Inflammatory macrophage treated with lipopolysaccharide for 4 hours (primary cell): ENCODE measurements at places on chromosomes 16 and 17.

DNA sequence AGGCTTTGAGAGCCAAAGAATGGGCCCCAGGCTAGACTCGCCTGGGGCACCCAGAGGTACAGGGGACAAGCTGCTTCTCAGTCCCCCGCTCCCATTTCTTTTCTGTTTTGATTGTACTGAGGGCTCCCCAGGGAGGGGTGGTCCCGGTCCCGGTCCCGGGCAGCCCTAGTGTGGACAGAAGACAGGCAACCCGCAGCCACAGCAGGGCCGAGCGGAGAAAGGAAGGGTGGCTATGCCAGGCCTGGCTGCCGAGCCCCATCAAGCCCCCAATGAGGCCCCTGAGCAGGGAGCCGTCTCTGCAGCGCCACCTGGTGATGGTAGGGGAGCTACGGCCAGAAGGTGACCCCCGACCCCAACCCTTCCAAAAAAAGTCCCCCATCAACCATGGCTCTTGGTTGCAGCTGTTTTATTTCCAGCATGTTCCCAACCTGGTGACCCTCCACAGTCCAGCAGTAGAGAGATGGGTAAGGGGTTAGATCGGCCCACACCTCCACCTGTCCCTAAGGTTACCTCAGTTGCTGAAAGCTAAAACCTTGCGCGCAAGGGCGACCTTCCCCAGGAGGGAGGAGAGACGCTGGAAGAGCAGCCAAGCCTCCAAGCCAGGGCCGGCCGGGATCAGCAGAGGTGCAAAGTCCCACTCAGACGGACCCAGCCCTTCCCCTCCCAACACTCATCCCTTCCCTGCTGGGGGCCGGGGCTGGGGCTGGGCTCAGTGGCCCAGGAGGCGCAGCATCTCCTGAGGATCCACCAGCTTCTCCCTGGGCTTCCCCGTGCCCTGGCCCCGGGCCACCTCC, 2.6 kb upstream of the GRIN2C start:
- DNase-seq = peak; percentile 51

GRCh38 chr16:89042711-89043551, 50.7 kb upstream of the ACSF3 start:
- DNase-seq = no peak

DNA sequence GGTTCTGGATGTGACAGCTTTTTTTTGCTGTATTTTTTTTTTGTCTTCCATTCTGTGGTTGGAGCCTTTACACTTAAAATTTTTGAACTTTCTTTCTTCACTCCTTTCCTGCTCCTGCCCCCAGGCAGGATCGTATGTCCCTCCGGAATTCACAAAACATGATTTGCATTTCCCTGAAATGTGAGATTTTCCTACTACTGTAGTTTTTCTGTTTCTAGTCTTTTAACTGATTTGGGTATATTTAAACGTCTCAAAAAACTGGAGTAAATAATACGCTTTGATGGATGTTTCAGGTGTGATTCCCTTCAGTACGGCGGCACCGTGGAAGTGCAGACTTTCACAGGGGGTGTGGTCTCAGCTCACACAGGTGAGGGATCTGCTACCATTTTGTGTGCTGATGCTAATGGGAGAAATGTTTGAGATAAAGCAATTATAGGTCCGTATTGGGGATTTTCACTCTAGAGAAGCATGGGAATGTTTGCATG, 686 bp downstream of the SRCAP start:
- no peak for DNase-seq

GRCh38 chr17:67671493-67671892, 46.2 kb upstream of the NOL11 start:
- no peak for DNase-seq

GRCh38 chr16:56776562-56776961, 46.6 kb downstream of the NUP93 start:
- peak; percentile 13 for DNase-seq

DNA sequence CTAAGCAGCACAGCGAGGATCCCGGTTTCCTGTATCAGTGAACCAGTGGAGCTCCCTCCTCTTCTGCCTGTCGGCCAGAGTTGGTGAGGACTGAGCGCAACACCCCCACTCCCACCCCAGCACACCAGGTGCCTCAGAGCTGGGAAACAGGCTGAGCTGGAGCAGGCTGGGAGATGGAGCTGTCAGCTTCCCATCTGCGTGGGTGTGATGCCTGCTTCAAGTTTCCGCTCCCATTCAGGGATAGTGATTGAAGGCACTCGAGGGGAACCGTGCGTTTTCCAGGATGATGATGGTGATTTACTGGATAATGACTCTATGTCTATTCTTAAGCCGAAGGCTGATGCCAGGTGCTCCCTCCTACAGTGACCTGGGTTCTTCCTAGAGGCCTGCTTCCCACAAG, 144.5 kb downstream of the TMEM132E start:
- DNase-seq = no peak

DNA sequence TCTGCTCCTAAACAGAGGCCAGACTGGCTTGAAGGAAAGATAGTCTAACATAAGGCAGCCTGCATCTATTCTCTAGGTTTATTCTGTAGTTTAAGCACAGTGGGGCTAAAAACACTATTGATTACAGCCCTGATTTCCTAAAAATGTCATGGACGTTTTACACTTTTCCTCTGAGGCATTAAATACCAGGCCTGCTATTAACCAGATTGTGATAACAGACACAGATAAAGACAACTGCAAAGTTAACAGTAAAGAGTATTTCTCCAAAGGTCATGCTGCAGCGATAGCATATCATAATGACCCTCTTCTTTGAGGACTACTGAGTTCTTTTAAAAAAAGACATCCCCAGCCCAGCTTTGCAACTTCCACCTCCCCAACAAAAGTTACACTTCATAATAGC, 59.6 kb upstream of the MON1B start:
- no peak for DNase-seq

GRCh38 chr17:70905796-70906195, 736.5 kb downstream of the KCNJ2 start:
- no peak for DNase-seq

GRCh38 chr17:72111336-72111923, 9.4 kb upstream of the SOX9 start:
- DNase-seq = no peak

DNA sequence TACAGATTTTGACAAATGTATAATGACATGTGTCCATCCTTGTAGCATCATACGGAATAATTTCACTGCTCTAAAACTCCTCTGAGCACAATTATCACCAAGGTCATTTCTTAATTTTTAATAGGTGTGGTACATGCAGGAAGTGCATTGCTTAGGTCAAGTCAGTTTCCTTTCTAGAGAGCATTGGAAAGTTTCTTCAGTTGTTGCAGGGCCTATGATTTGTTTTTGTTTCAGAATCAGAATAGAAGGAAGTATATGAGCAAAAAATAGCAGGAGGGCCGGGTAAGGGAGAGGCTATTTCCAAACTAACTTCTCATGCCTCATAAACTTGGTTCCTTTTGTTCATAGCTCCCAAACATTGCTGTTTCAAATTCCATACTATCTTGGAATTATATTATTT, 24.0 kb upstream of the SLFN5 start:
- peak; percentile 89 for DNase-seq

- DNase-seq = no peak
These were observed 185.7 kb downstream of the IRX5 start for GRCh38 chr16:55116165-55116920.

GRCh38 chr17:42315402-42316156, 27.3 kb downstream of the STAT5A start:
- peak; percentile 80 for DNase-seq

DNA sequence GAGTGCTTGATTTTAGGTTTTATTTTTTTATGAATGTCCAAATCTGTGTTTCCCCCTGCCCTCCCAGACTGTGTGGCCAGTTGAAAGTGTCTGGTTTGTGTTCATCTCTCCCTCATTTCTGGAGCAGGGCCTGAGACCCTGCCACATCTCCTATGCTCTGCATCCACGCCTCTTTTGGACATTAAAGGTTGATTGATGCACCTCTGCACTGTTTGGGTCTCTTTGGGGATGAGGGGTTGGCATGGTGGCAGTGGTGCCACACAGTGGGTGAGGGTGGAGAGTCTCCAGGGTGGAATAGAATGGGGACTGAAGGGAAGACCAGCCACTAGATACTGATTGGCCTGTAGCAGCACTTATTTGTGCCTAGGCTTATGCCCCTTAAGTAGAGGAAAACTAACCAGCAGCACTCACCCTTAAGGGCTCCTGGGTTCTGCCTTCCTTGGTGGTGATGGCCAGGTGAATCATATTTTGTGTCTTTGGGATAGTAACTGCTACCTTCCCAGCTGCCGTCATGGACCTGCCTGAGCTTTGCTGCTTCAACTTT, 7.9 kb downstream of the DYNLL2 start:
- DNase-seq = no peak
